A549 (cell line): ENCODE measurements at places on chromosomes 12 and 14. TPM values are rescaled to one million over a fixed set of nuclear protein-coding genes. Genes with fewer than 3 reads are reported as not detected.

GRCh38 chr14:28704153-28704552 is 62.4 kb upstream of the FOXG1 start:
- DNase-seq: no peak

- peak; percentile 24 for DNase-seq
Measured at GRCh38 chr14:54312166-54312801, 84.5 kb upstream of the CDKN3 start.

DNA sequence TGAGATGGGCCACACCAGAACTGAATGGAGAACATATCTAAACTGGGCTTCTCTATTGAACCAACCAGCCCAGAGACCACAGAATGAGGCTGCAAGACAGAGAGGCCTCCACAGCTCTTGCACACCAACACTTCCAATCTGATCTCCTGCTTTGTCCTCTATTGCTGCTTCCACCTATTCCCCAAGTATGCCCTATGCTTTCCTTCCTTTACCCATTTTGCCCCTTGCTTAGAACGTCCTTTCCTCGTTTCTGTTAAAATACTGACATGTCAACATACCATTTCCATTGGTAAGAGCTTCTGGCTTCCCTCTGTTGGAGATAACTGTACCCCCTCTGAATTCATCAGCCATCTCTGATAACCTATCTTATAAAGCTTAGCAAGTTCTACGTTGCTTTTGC is 2.8 kb downstream of the SLC2A13 start:
- no peak for DNase-seq

DNA sequence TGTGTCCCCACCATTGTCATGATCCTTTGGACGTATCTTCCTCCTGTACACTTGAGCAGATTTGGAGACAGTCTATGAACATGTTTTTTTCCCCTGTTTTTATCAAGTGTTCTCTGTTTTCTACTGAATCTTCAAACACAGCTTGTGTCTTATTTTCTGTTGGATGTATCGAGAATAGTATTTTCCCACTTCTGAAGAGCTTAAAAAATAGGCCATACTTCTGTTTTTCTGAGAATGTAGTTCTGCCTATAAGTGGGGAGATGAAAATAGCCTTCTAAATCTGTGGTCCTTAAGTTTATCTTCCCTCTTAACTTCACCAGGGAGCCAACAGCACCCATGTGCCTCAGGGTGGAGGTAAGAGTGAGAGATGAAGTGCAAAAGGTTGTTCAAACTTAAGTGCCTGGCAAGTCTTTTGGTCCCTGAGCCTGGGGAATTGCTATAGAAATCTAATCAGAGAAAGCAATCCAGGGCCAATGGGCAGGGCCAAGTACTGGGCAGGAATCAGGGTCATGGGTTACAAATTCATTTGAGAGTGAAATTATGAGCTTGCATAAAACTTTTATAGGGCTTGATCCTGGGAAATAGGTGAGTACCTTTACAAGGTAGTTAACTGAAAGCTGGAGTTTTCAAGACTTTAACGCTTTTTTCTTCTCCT is 58.9 kb downstream of the ARF6 start:
- DNase-seq: no peak

DNA sequence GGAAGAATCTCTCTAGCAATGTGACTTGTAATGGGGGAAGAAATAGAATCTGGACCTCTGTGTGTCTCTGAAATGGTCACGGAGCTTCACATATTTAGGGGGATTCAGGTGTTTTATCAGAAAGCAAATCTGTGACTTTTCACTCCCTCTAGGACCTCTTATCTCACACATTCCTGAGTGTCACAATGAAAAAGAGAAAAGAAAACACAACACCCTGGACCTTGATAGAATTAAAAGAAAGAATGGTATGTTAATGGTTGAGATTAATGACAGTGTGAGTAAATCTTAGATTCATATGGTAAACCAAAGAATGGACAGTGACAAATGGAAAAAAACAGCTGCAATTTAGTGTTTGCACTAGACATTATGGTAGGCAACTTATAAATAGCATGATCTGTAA is 68.5 kb downstream of the PKP2 start:
- no peak for DNase-seq

GRCh38 chr12:94670898-94671297 is 20.5 kb upstream of the TMCC3 start:
- DNase-seq: no peak

The DYNC1H1 gene
- 154 to 197 TPM (median 177 TPM) in 3 replicates for polyA plus RNA-seq

The TCL1B gene
- not detected in 3 replicates for polyA plus RNA-seq

The IFNG-AS1 gene
- not detected in 3 replicates for polyA plus RNA-seq

The APOF gene
- not detected in 3 replicates for polyA plus RNA-seq

The PZP gene
- polyA plus RNA-seq: not detected in 3 replicates

The HOXC4 gene
- 2.8 to 4.0 TPM (median 3.5 TPM) in 3 replicates for polyA plus RNA-seq

The EEF1AKMT3 gene
- polyA plus RNA-seq: 6.2 to 8.0 TPM (median 7.3 TPM) in 3 replicates
